Gastroesophageal sphincter (tissue), 4 donors: ENCODE measurements at places on chromosomes 2 and 18.

DNA sequence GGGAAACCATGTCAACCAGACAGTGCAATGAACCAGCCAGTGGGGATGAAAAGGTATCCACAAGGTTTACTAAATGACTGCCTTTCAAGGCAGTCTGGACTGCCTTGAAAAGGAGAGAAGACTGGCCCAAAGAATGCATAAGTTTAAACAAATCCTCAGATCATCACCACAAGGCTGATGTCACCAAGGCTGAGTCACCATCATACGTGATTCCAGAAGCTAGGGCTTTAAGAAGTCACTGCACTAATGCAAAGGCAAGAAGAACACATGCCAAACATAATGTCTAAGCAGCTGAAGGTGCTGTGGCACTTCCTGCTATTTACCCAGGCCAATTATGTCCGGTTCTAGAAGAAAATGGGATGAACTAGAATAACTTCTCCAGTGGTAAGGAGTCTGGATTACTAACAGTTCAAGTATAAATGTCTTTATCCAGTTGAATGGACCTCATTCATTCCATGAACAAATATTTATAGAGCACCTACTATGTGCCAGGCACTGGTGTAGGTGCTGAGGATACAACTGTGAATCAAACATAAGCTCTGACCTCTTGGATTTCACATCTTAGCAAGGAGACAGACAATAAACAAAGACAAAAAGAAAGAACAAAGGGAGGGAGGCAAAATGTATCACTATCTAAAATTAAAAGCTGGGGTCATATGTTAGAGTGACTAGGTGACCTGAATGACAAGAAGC lies 37.6 kb upstream of the ONECUT2 start:
- ATAC-seq, result no peak

DNA sequence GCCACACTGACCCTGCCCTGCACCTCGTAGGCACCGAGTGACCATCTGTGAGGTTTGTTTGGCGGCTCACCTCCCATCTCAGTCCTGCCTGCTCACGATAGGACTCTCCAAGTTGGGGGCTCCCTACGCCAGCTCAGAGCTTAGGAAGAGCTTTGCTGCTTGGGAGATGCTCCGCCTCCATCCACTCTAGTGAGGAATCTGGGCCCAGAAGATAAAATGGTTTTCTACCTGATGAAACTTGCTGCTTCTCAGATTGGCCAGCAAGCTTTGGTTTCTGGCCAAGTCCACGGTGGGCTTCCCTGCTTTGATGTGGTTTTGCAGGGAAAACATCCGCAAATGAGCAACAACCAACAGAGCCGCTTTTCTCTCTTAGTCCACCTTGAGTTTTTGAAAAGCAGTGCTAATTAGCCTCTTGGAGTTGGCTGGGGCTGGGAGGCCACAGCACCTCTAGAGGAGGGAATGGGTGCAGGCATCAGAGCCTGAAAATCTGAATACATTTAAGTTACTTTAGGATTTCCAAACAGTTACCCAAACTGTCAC lies 42.2 kb downstream of the THNSL2 start:
- no peak for ATAC-seq

- ATAC-seq, result no peak
Measured at GRCh38 chr2:25049422-25049821, 7.5 kb downstream of the EFR3B start.

DNA sequence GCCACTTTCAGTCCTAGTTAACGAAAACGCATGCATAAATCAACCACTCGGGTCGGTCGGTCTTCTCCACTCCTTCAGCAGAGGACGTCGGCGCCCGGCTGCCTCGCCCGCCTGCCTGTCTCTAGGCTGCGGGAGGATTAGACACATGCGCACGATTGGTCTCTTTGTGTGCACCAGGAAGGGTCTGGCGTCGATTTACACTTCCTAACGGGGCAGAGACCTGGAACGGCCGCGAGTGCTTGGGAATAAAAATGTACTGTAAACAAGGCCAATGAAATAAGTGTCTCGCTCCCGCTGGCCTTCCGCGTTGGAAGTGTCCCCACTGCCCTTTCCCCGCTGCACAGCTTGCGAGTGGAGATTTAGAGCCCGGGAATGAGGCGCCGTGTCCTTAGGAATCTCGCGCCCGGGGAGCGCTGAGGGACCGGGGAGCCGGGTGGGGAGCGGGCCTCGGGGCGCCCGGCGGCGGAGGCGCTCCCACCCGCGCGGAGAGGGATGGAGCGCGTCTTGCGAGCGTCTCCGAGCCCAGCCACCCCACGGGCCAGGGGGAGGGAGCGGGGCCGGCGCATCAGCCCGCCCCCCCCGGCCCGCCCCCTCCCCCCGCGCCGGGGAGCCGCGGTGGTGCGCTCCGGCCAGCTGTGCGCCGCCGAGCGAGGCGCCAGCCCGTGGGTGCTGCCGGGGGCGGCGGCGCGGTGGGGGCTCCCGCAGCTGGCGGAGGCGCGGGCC lies at the start of gene DOK6:
Gene DOK6, plus strand, starts transcription at position 636 of the 723 bp plus-strand sequence.
- ATAC-seq, result peak; percentile 67

DNA sequence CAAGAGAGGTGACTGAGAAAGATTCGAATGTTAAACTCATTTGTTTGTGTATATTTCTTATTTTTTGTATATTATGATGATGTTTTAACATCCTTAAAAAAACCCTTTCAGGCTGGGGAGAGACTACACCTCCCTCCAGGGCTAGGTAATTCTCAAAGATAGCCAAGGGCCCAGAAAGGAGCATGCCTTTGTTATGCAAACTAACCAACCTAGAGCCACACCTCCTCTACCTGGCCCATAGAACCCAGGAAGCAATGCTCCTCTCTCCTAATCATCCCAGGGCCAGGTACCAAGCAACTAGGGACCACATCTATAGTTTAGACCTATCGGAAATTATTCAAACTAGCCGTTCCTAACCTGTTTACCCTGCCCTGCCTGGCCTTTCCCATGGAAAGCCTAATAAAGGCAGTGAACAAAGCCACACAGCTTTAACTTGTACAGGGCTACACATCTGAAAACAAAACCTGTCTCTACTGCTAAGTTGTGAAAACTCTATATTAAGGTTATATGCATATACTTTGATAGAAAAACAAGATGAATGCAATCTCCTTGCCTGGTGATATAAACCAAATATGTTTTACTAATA lies 79.7 kb downstream of the COLEC12 start:
- no peak for ATAC-seq

DNA sequence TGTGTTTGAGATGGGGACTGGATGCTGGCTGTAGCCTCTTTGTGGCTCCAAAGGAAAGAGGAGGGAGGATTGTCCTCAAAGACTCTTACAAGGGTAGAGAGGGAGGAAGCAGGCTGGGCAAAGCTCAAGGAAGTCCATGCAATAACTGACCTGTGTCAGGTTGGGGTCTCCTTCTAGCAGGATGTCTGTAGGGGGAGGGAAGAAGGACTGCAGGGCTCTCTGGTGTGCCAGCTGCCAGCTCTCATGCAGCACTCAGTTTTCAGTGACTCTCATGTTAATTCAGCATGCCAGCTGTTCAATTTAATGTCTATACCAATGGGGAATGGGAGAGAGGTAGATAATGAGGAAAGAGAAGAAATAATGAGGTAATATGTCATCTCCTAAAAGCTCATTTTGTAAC lies 85.3 kb upstream of the RANBP2 start:
- no peak for ATAC-seq
